CD4-positive, alpha-beta memory T cell (primary cell): ENCODE measurements at places on chromosomes 12 and 14. TPM values are rescaled to one million over a fixed set of nuclear protein-coding genes. Genes with fewer than 3 reads are reported as not detected.

CEP290 gene
- polyA plus RNA-seq = 10.4 TPM

CD4 gene
- 251 TPM for polyA plus RNA-seq

DYNC1H1 gene
- polyA plus RNA-seq = 60.8 TPM

GRCh38 chr14:34778744-34779143 is 64.4 kb upstream of the CFL2 start:
- peaks cover 51% of the 10 kb centered on the region for H3K36me3 ChIP-seq
- H3K27ac ChIP-seq = no peak overlapping the region
- H3K4me1 ChIP-seq = no peaks in the 10 kb centered on the region
- DNase-seq = no peak
- H3K4me3 ChIP-seq = no peak overlapping the region

GRCh38 chr12:79194595-79194994 is 330.0 kb downstream of the SYT1 start:
- no peak for DNase-seq
- no peaks in the 10 kb centered on the region for H3K27me3 ChIP-seq
- no peak overlapping the region for H3K27ac ChIP-seq
- H3K36me3 ChIP-seq = no peaks in the 10 kb centered on the region

DNA sequence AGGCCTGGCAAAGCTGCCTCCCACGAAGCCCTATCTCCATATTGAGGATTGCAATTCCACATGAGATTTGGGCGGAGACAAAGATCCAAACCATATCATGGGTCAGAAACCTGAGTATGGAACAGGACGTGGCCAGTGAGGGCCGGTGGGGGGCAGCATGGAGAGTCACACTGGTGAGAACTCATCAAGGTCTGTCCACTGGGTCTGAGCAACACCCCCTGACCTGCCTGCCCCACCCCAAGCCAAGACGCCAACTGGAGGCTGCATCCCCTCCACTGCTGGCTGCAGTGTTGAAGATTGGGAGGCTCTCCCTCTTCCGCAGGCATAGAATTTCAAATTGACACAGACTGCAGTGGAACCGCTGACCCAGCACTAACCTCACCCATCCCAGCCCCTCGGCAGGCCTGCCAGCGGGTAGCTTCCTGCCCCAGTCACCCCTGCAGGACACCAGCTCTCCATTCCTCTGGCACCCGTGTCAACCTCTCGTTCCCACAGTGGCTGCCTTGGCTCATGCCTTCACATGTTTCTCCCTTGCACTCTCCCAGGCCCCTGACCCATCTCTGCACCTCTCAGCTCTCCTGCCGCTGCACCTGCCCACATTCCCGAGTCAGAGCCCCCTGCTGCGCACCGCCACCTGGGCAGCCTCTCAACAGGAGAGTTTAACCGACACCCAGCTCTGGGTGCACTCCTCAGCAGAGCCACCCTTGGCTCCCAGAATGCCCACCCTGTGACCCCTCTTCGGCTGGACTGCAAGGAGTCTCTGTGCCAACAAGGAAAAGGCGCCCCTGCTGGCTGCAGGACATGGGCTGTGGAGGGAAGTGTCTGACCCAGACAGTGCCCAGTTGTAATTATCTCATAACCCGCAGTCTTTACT is 45.2 kb upstream of the PPP2R5C start:
- DNase-seq = no peak
- no peak overlapping the region for H3K4me3 ChIP-seq
- peaks cover 56% of the 10 kb centered on the region for H3K4me1 ChIP-seq
- no peaks in the 10 kb centered on the region for H3K36me3 ChIP-seq
- no peaks in the 10 kb centered on the region for H3K27me3 ChIP-seq
- H3K27ac ChIP-seq = no peak overlapping the region

HOXC5 gene
- polyA plus RNA-seq = not detected

DNA sequence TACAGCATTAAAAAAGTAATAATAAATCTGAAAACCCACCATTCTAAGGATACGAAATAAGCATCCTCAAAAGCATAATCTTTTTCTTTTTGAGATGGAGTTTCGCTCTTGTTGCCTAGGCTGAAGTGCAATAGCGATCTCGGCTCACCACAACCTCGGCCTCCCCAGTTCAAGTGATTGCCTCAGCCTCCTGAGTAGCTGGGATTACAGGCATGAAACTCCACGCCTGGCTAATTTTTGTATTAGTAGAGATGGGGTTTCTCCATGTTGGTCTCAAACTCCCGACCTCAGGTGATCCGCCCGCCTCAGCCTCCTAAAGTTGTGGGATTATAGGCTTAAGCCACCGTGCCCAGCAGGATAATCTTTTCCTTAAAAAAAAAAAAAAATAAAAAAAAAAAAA is 4.3 kb downstream of the CCNT1 start:
- H3K4me3 ChIP-seq = no peak overlapping the region
- no peak overlapping the region for H3K27ac ChIP-seq
- no peaks in the 10 kb centered on the region for H3K27me3 ChIP-seq
- H3K36me3 ChIP-seq = peaks cover 23% of the 10 kb centered on the region

DNA sequence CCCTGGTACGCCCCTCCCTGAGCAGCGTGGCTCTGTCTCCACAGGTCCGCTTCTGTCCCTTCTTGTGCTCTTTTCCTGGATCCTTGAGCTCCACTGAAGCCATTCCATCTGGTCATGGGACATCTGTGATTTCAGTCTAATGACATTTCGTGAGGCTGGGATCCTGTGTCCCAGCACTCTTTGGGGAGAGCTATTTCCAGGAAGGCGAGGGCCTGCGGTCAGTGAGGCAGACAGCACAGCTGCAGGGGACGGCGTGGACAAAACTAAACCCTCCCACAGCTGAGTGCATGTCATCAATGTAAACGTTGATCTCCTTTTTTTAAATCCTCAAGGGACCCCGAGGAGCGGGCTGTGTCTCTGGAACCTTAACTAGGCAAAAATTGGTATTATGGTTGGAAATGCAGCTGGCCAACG is 127.7 kb downstream of the DACT1 start:
- no peaks in the 10 kb centered on the region for H3K36me3 ChIP-seq
- no peak for DNase-seq
- H3K4me3 ChIP-seq = no peak overlapping the region

DNA sequence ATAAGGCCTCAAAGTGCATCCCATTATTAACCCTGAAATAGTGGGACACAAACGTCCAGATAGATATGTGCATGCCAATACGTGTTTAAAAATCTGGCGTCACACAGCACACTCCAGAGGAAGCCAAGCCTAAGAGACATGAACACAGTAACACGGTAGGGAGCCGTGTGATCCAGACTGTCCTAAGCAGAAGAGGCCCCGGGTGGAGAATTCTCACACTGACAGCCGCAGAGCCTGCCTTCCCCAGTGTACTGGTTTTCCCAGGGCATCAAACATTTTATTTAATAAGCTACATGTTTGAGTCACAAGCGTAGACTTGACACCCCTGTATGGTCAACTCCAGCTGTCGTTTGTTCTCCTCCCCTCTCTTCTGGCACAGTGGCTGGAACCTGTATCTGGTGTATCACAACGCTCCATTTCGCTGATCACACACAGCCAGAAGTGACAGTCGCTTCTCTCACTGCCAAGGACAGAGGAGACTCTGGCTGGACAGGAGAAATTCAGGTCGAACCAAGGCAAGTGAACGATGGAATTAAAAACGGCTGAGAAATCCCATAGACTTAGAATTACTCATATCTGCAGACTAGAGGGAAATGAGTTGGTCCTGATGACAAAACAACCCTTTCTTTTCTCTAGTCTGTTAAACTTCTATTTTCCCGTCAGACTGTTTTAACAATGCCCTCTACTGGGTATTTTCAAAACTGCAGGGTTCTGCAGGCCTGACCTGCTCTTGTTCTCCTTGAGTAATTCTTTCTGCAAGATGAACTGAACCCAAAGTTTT is 359.9 kb downstream of the RGS6 start:
- H3K27me3 ChIP-seq = no peaks in the 10 kb centered on the region
- no peak overlapping the region for H3K27ac ChIP-seq
- H3K4me1 ChIP-seq = no peaks in the 10 kb centered on the region
- H3K36me3 ChIP-seq = no peaks in the 10 kb centered on the region
- no peak for DNase-seq

CBLN3 gene
- polyA plus RNA-seq = 0.41 TPM
